ENCODE measurements at places on chromosomes 6 and 20. TPM values are rescaled to one million over a fixed set of nuclear protein-coding genes. Genes with fewer than 3 reads are reported as not detected.

The FOXF2 gene
- total RNA-seq, result 0.30 TPM

The LRFN2 gene
- not detected for total RNA-seq

The LAMA5 gene
- 70.9 TPM for total RNA-seq

The DDO gene
- total RNA-seq, result 37.6 TPM

The C20orf141 gene
- total RNA-seq, result not detected

The ZSCAN31 gene
- 8.0 TPM for total RNA-seq

The DEF6 gene
- total RNA-seq, result 1.0 TPM

The MAFB gene
- total RNA-seq, result 10.2 TPM

The HSP90AB1 gene
- 786 TPM for total RNA-seq

The SFTA2 gene
- total RNA-seq, result not detected

The TPX2 gene
- total RNA-seq, result 0.71 TPM

Measured in left ventricle myocardium inferior (tissue), 1 donor.